Urothelium cell line (cell line): ENCODE measurements at places on chromosomes 7 and 10.

- DNase-seq, result no peak
Observed at GRCh38 chr7:85479918-85480643, 293.2 kb upstream of the SEMA3D start.

DNA sequence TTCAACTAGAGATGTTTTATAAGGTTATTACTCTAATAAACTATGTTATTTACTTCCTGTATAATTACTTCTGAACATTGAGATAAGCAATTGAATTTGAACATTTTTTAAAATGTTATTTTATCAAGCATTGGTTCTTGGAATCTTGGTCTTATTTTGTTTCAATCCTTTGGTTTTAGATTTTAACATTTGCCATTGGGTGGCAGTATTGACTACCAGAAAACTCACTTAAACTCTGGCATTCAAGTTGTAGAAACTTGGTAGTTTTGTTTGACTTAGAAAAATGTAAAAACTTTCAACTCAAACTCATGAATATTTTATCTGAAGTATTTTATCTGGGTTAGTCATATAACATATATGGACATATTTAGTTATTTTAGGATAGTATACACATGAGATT lies 48.1 kb downstream of the ATRNL1 start:
- DNase-seq, result no peak

DNA sequence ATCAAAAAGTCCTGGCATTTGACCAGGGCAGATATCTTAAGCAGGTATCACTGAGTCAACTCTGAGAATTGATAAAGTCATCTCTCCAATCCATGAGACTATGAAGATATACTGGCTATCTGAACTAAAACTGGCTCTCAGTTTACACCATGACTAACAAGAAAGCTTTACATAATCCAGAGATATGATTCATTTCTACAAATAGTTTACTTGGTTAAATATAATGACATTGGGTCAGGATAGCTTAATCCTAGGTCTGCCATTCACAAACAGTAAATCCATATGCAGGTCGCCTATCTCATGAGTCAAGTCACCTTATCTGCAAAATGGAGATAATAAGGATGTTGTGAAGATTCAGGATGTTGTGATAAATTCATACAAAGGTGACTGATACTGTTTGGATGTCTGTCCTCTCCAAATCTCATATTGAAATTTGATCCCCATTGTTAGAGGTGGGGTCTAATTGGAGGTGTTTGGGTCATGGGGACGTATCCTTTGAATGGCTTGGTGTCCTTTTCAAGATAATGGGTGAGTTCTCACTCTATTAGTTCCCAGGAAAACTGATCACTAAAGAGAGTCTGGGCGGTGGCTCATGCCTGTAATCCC lies 117.4 kb downstream of the JMJD1C start:
- DNase-seq, result no peak

DNA sequence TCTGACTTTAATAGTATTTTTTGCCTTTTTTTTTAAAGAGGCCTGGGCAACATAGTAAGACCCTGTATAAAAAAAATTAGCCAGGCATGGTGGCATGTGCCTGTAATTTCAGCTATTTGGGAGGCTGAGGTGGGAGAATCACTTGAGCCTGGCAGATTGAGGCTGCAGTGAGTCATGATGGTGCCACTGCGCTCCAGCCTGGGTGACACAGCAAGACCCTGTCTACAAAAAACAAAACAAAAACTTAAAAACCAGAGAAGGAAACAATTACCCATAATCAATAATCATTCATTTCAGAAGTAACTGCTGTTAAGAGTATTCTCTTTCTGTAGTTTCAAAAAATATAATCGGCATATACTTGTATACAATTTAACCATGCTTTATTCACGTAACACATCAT lies 28.0 kb downstream of the VPS26A start:
- DNase-seq, result no peak

GRCh38 chr10:114764656-114765055 lies 56.9 kb upstream of the FHIP2A start:
- no peak for DNase-seq

GRCh38 chr10:17733620-17734019 lies 18.4 kb upstream of the TMEM236 start:
- DNase-seq, result no peak

GRCh38 chr10:29522918-29523317 lies 111.9 kb downstream of the SVIL start:
- no peak for DNase-seq

DNA sequence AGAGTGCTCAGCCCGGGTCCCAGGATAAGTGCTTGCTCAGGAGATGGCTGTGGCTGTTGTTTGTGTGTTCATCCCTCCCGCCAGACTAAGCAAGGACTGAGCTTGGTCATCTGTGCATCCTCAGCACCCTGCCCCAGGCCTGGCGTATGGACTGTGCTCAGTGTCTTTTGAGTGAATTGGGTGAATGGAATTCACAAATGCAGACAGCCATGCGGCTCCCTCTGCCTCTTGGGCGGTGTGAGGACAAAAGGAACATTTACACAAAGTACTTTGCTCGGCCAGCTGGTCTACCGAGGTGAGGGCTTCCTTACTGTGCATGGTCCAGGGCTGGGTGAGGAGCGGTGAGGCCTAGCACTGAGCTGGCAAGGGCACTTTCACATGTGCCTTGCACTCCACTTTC lies 120.2 kb downstream of the CDH23 start:
- DNase-seq, result no peak

DNA sequence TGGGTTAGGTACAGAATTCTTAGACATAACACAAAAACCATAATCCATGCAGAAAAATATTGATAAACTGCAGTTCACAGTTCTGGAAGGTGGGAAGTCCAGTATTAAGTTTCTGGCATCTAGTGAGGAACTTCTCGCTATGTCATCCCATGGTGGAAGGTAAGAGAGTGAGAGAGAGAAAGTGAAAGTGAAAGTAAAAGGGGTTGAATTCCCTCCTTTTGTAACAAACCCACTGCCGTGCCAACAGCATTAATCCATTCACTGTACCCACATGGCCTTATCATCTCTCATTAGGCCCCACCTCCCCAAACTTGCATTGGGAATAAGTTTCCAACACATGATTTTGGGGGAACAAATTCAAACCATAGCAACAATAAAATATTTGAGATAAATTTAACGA lies 17.1 kb downstream of the ZNF485 start:
- DNase-seq, result peak; percentile 42

DNA sequence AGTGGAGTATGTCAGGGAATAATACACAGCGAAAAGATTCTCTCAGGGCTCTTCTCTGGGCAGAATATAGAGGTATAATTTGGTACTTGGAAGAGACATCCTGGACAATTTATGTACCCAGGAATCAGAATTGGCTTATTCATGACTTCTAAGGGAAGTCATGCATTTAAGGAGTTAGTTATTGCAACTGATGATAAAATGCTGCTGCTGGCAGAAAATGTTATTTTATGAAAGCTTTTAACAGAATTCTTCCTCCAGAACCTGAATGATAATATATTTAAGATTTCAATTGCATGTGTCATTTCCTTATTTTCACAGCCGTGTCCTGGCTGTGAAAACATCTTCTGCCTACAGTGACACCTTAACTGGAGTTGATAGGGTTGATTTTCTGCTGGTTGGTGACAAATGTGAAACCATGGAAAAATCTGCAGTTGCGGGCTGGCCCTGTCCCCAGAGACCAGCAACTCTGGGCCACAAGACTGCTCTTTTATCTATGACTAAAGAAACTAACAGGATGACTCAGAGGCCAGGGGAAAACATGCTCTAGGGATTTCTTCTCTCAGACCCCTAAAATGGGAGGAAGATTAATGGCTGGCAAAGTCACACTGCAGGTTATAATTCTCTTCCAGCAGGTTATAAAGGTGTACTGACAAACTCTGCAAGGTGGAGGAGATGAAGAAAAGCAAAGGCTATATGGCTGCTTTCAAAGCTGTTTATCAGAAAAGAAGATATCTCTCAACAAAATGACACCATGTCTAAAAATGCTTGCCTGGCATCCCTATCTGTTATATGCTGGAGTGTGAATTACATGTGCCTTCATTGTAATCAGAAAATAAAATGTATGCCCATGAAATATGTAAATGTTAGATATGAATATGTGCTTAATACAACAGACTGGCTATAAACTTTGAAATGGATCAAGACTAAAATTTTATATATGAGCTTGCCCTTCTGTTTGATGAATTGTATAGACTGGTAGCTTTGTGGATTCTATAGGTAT lies 12.1 kb upstream of the TRUB1 start:
- peak; percentile 53 for DNase-seq
